Caco-2 (cell line): ENCODE measurements at places on chromosomes 2 and 18.

DNA sequence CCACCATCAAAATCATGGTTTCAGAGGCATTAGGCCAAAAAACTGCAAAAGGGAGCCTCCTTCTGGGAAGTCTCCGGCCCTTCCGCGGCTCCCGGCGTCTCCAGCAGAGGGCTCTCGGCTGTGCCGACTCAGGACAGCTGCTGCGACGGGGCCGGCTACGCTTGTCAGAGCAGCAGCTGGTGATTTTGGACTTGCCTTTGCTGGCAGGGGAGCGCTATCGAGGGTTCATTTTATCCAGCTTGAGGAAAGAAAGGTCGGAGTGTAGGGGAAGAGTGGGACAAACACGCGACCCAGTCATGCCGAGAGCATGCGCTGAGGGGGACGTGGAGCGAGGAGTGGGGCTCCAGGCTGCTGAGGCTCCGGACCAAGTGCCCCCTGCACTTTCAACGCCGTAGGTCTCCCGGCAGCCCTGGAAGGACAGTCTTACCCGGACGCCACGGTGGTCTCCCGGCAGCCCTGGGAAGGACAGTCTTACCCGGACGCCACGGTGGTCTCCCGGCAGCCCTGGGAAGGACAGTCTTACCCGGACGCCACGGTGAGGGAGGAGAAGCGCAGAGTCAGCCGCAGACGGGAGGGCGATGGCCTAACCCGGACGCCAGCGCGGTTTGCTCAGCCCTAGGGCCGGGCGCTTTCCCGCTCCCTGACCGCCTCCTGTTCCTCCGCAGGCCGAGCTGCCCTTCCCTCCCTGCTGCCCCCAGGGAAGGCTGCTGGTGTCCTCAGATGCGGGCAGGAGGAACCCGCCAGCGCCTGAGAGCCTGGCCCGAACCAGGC lies 21.7 kb downstream of the DDX18 start:
- DNase-seq = peak; percentile 54

GRCh38 chr2:212282671-212283261 lies 255.8 kb downstream of the ERBB4 start:
- DNase-seq = no peak

GRCh38 chr2:240136671-240137292 lies 677 bp upstream of the COPS9 start:
- DNase-seq = no peak

GRCh38 chr2:238509151-238509835 lies 82.6 kb downstream of the ASB1 start:
- no peak for DNase-seq

DNA sequence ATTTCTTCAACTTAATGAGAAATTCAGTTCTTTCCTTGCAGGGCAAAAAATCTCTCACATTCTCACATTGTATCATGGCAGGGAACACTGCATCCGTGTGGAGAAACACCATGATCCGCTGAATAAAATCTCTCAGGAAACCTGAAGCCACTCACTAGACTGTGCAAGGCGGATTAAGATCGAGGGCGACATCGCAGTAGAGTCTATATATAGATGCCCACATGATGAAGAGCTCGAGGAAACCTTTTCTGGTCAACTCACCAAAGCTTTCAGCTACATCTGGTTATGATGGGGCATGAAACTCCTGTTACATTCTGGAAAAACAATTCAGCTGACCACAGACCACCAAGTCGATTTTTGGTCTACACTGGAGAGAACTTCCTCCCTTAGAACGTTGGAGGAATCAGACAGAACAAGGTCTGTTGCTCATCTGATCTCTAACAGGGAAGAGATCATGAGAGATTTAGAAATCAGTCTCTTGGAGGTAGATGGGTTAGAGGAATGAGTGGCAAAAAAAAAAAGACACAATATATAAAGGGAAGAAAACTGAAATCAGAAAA lies 162.9 kb upstream of the ZNF516 start:
- no peak for DNase-seq

DNA sequence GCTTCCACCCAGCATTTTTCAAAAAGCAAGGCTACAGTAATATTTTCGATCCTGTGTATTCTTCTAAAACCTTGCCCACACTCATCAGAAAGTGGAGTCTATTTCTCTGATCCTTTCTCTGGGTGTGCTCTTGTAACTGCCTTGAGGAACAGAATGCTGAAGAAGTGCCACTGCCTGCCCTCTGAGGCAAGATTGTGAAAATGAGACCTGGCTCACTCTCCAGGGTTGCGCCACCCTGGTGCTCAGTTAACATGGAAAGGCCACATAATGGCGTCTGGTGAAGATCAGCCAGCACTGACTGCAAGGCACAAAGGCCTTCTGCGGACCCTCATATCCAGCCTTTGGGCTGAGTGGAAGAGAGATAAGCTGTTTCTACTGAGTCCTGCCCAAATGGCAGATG lies 11.2 kb upstream of the SH3RF3 start:
- no peak for DNase-seq

DNA sequence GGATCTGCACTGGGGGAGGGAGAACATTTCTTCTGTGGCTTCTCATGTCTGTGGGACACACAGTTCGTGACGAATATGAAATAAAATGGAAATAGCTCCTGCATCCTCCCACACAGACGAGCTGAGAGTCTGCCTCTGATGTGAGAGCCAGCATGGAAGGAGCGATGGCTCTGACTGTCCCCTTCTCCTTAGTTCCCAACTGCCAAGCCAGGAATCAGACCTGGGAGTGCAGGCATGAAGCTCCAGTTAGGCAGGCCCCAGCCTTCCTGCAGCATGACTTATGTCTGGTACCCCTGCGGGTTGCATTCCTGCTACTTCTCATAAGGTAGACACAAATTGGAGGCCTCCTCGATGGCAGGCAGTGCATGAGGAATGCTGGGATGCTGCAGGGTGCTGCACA lies 56.2 kb downstream of the PRKCE start:
- no peak for DNase-seq

DNA sequence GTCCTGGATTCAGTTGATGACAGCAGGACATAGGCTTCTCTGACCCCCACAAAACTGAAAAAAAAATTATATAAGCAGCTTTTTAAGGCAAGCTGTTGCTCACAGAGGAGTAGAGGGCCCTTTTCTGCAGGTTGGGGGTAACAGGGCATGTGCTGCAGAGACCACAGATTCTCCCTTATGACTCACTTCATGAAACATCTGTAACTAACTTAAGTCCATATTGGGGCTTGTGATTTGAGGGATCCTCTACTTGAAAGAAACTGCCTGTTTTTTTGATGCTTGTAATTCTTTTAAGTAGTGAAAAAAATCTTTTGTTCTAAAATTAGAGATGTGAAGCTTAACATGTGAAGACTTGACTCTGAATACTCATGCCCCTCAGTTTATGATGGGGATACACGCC lies 33.4 kb downstream of the XRCC5 start:
- no peak for DNase-seq

DNA sequence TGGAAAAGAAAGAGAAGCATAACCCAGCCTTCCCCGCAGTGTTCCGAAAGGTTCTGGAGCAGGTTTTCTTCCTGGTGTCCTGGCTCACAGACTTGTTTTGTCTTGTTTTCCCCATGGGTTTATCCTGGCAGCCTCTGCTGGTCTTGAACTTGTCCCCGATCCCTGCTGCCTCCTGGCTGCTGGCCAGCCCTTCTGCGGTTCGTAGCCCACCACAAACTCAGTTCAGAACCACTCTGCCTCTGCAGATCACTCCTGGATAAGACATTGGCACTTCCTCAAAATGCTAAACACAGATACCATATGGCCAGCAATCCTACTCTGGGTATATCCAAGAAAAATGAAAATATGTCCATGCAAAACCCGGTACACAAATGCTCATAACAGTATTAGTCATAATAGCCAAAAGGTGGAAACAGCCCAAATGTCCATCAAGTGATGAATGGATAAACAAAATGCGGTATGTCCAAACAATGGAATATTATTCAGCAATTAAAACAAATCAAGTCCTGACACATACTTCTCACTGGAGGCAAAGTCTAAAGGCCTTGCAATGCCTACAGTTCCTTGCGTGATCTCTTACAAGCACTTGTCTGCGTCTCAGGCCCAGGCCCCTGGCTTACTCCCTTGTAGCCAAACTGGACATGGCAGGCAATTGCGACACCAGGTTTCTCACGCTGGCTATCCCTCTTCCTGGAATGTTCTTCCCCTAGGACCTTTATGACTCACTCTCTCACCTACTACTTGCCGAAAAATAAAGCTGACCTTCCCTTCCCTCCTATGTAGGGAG lies 28.0 kb upstream of the ARHGEF4 start:
- DNase-seq = no peak

- DNase-seq = no peak
Measured at GRCh38 chr18:54928236-54928635, 31.0 kb downstream of the CCDC68 start.

DNA sequence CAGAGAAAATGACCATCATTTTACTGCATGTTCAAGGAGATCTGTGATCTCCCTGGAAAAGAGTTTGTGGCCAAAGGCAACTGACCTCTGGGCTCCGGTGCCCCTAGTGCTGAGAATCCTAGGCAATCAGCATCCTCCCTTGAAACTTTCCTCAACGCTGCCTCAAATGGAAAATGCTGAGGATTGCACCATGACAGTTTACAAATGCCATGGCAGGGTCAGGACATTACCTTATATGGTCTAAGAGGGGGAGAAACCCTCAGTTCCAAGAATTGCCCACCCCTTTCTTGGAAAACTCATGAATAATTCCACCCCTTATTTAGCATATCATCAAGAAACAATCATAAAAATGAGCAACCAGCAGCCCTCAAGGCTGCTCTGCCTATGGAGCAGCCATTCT lies 48.3 kb downstream of the ALPK2 start:
- no peak for DNase-seq

- DNase-seq = no peak
Measured at GRCh38 chr2:163466331-163467250, 269.2 kb downstream of the FIGN start.

DNA sequence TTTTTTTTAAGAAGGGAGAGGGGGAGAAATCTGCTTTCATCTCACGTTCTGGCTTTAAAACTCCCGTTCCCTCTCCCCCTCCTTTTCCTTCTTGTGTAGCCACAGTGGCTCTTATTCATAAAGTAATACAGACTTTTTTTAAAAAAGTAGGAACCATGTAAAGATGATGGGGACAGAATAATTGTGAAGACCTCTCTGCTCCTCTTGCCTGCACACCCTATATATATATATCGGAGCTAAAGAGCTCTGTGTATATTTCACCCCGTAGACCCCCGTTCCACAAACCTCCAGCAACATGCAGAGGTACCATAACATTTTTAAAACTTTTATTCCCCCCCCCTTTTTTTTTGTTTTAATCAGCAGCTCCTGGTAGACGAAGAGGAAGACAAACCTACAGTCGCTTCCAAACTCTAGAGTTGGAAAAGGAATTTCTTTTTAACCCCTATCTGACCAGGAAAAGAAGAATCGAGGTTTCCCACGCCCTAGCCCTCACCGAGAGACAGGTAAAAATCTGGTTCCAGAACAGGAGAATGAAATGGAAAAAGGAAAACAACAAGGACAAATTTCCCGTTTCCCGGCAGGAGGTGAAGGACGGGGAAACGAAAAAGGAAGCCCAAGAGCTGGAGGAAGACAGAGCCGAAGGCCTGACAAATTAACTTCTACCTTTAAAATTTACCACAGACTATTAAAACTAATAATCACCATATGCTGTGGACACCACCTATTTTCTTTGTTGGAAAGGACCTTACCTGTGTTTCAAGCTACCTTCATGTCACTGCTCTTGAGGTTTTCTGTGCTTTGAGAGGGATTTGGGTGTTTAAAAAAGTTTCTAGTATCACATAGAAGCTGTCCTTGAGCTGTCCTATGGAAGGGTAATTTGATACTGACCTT lies 1.7 kb downstream of the HOXD8 start:
- no peak for DNase-seq

- DNase-seq = peak; percentile 52
Measured at GRCh38 chr18:70491734-70492348, 203.0 kb downstream of the SOCS6 start.

DNA sequence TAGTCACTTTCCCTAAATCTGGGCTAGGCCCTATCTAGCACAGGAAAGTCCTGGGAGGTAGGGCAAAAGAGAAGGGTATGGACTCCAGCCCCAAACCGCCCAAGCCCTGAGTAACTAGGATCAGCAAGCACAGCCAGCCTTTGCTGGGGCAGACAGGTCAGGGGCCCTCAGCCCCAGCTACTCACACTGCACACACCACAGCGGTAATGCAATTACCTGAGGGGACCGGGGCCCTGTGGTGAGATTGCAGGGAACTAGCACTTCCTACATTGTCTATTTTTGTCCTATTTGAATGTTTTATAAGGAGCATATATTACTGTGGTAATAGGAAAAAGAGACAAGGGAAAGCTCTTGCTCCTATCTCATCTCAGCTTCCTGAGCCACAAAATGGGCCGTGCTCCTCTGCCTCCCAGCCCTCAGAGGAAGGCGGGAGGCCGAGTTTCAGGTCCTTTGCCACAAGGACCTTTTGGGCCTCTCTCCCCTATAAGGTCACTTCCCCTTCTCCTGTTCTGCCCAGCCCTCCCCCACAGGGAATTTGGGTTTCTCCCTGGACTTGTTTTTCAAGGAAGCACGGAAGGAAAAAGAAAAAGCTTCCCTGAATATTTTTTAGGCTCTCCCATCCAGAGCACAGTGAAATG lies 20.5 kb downstream of the RAB11FIP5 start:
- DNase-seq = no peak

DNA sequence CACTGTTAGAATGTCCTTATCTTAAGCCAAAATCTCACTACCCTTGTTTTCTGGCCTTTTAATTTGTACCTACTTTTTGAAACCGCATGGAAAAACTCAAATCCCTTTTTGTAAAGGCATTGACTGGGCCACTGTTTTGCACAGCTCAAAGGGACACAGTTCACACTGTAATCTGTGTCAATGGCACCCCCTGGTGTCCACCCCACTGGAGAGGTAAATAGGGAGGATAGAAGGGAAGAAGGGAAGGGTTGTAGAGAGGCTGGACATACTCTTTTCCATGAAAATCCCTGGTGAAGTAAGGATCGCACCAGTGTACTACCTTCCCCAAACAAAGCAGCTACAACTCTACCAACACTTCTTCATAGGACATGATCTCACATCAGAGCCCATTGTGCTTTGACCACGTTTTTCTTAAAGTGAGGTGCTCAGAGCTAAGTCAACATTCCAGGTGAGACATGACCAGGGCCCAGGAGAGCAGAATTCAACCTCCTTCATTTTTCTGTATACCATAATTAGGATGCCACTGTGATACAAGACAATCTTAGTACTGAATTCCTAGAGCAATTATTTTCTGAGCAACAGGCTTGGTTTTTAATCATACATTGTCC lies 92.4 kb upstream of the RMDN2 start:
- DNase-seq = peak; percentile 91
